GM03348 (cell line): ENCODE measurements at places on chromosomes 3 and 15.

DNA sequence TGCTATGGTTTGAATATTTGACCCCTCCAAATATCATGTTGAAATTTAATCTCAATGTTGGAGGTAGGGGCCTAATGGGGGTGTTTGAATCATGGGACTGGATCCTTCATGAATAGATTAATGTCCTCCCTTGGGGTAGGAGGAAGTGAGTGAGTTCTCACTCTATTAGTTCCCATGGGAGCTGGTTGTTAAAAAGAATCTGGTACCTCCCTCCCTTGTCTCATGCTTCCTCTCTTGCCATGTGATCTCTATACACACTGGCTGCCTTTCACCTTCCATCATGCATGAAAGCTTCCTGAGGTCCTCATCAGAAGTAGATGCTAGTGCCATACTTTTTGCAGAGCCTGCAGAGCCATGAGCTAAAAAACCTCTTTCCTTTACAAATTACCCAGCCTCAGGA, 177.7 kb upstream of the MCTP2 start:
- DNase-seq: no peak

DNA sequence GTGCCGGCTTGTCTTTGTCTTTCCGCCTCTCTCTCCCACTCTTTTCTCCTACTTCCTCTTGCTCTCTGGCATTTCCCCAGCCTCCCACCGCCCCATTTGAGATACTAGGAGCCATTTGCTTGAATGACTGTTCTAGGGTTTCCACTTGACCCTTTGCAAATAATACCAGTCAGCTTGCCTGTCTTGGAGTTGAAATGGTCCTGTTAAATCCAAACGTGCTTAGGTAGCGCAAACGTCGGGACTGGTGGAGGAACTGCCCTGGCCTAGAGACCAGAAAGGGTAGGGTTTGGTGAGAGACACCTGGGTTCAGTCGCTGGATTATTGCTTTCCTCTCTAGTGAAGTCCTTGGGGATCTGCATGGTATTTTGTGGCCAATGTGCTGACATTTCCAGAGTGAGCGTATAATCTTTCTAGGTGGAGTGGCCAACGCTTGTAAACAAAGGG, 10.6 kb downstream of the ZIC1 start:
- no peak for DNase-seq

DNA sequence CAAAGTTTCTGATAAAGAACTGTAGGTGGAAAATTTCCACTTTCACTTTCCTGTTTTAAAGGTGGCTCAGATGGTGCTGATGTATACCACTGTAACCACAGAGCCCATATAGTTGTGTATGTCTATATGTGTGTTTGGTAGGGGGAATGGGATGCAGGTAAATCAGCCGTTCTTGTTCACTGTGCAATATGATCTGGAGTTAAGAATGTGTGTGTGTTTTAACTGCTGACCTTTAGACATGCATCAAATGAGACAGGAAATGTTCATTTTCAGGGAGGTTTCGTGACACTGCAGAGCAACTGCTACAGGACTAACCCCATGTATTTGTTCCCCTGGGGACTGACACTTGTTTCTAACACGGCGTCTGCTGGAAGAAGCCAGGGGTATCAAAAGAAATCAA, 180.5 kb downstream of the TAFA4 start:
- no peak for DNase-seq

DNA sequence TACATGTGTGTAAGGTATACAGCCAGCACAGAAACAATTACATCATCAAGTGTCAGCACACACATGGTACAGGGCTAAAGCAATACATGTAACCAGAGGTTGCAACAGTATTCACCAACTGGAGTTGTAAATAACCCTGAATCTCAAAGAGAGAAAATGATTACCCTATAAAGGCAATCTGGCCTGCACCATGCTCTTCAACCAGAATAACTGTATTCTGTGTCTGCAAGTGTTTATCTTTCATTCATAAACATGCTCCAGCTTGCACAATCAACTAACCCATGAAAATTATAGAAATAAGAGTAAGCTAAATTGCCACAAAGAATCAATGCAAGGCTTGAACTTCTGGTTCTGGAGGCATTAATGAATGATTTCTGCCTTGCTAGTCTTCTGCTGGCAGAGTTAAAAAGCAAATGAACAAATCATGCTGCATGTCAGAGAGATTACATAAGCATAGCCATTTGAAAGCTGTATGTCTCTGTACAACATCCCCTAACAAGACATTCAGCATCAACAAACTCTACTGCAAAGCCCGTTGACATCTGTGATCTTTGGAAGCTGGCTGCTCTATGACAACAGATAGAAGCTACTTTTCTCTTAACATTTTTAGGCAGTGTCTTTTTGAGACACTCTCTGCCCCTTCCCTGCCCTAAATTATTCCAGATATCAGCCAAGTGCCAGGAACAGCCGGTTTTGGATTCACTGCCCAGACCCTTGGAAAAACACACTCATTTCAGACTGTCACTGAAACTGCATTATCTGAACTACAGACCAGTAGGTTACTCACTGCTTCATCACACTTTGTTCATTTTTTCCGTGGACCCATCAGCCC, 871.0 kb downstream of the OTOL1 start:
- no peak for DNase-seq

GRCh38 chr3:108153451-108153981, 62.7 kb upstream of the CD47 start:
- DNase-seq: peak; percentile 28

DNA sequence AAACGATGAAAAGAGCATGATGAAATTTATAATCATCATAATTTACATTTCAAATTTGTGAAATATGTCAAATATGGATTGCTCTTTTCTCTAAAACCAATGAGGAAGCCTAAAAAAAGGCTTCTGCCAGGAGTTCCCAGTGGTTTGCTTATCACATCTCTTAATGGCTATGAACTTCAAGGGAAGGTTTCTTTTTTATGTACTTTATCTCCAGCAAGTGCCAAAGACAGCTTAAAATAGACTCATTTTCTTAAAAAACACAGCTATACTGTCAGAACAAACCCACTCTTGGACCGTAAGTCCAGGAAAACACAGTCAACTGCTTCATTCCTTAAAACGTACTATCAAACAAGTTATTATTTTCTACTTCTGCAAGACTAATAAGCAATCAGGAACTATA, 80.2 kb downstream of the DLG1 start:
- DNase-seq: no peak
